ENCODE measurements at places on chromosomes 2 and 18.

DNA sequence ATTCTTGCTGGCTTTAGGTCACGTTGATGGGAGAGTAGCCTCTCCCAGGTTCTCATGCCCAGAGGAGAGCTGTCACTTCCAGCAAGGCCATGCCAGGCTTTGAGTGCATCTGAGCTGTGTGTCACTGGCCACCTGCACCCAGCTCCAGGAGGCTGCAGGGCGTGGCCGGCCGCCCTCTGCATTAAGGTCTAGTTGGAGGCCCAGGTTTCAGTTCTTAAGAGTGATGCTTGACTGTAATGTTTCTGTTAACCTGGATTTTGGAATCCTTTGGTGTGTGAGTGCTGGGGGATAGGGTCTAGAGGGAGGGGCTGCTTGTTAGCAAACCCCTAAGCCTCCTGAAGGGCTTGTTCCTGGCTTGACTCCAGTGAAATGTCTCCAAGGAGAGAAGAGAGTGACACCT is 140.1 kb downstream of the ACOXL start:
- no peak for DNase-seq

GRCh38 chr2:211867845-211868451 is 670.7 kb downstream of the ERBB4 start:
- no peak for DNase-seq

DNA sequence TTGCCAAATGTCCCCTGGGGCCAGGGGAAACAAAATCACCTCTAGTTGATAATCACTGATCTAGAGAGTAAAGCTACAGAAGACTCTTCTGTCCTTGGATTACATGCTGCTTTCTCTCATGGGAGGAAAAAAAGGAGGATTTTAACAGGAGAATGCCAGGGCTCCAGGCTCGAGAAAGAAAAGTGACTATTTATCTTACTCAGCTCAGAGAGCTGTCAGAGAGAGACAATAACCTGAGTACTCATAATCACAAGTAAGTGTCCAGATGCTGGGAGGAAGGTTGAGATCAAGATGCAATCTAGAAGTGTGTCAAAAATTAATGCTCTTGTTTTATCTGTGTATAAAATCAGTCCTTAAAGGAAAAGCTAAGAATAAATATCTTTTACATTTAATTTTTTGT is 133.3 kb downstream of the PTRHD1 start:
- no peak for DNase-seq

GRCh38 chr2:43269074-43269572 is 42.7 kb upstream of the ZFP36L2 start:
- peak; percentile 96 for DNase-seq

GRCh38 chr2:148531669-148532428 is 112.7 kb upstream of the EPC2 start:
- DNase-seq: no peak

GRCh38 chr2:64937687-64938491 is 51.3 kb upstream of the SLC1A4 start:
- no peak for DNase-seq

GRCh38 chr2:69100220-69100723 is 87.3 kb downstream of the ANTXR1 start:
- no peak for DNase-seq

DNA sequence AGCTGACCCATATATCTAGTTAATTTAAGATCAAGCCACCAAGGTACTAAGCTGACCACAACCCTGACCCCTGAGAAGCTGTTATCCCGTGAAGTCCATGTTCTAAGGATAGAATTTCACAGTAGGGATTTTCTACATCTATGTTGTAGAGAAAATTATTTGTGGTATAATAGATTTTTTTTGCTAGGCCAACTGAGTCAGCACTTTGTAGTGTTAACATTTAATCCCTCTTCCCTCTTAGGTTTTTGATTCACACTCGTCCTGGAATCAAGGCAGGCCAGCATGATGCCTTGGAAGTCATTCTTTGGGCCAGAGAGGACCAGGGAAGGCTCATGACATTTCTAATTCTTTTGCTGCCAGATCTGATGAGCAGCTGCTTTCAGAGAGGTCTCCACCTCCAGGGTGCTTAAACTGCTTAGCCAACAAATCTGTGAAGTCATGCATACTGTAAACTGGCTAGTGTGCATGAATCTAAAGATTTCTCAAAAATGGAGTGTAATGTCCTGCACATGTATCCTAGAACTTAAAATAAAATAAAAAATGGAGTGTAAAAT is 102.5 kb downstream of the RBM43 start:
- no peak for DNase-seq

GRCh38 chr2:153136216-153136615 is 342.3 kb downstream of the RPRM start:
- DNase-seq: no peak

- no peak for DNase-seq
Observed at GRCh38 chr2:51013933-51014526, 17.9 kb downstream of the NRXN1 start.

DNA sequence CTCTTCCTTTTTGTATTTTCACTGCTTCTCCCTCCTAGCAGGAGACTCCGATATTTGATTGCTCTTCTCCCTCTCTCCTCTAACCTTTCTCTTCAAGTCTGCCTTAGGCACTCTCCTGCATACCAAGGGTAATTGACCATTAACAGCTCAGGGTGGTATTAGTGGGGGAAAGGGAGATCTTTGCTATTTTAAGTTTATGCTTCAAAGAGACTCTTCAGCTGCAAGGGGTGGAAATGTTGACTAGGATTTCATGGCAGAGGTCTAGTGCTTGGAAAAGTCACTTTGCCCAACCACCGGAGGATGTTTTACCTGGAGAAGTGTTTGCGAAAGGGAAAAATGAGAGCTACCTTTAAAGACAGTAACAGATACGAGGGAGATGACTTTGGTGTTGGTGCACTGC is 453.7 kb downstream of the SLC4A3 start:
- DNase-seq: no peak

DNA sequence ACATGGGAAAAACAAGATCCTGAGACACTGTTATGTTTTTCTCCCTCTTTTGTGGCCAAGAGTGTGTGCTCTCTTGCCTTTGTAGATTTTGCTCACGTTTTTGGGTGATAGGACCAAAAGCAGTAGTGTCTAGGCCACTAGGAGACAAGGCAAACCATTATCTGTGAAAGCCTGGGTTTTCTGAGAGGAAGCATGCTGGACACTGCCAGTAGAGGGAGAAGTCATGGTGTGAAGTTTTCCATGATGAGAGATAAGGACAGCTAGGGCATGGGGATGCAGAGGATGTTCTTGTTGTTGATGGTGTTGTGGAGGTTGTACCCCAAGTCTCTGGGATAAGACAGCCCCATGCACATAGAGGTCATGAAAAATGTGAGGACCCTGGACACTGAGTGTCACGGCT is 285.3 kb downstream of the SOX11 start:
- no peak for DNase-seq

GRCh38 chr2:122478117-122478516 is 722.7 kb downstream of the TSN start:
- no peak for DNase-seq

GRCh38 chr2:98505971-98506664 is 61.5 kb downstream of the INPP4A start:
- DNase-seq: no peak

DNA sequence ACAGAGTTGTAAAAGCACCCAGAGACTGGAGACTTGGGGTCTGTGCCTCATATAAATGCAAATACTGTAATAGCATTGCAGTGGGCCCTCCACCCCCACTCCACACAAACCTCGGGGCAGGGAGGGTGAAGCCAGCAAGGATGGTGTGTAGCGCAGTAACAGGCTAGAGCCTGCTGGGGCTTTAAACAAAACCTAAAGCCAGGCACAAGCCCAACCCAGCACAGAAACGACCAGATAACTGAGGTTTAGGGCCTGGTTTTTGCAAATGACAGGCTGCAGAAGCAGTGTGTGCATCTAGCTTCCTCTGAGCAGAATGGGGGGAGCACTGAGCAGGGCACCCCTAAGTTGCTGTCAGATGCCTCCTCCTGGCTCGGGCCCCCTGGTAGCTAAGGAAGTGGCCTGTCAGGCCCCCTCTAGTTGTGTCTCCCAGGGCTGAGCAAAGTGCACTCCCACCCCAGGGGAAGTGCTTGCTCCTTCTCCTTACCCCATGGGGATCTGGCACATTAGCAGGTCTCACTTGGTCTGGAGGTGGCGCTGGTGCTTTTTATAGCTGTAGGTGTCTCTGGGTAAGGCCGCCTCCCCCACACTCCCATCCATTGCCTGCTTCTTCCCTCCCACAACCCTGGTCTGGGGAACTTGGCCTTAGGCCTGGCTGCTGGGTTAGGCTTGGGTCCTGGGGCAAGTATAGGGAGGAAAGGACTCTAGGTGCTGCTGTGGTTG is 135.1 kb downstream of the CELF4 start:
- no peak for DNase-seq

- DNase-seq: no peak
Observed at GRCh38 chr18:57780706-57781347, 22.3 kb downstream of the ATP8B1 start.

DNA sequence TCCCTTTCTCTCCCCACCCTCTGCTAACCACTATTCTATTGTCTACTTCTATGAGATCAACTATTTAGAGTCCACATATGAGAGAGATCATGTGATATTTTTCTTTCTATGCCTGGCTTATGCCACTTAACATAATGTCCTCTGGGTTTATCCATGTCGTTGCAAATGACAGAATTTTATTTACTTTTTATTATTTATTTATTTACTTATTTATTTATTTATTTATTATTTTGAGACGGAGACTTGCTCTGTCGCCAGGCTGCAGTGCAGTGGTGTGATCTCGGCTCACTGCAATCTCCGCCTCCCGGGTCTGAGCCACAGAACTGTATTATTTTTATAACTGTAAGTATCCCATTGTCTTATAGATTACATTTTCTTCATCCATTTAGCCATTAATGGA is 443.4 kb upstream of the CDH19 start:
- no peak for DNase-seq

DNA sequence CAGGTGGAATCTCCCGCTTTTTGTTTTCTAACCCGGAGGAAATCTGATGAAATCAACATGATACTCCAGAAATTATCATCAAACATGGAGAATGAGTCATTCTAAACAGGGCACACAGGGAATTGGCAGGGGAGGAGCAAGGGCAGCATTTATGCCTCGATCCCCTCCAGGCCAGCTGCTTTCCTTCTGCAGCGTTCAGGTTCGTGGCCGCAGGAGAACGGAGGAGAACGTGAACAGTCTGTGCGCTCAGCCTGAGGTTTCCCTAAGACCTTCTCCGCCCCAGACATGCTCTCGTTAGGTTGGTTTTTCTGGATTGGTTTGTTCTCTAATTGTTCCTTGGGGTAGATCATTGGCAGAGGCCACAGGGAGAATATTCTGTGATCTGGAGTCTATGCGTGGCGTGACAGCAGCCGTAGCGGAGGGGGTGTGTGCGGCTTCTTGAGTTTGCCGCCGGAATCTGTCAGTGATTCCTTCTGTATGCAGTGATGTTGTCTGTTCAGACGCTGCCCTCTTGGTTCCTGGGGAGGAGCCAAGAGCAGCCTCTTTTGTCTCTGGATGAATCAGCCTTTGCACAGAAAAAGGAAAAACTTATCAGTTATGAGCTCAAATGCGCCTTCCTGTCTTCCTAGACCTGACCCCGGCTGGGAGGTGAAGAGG is 75.9 kb downstream of the SH3BP4 start:
- DNase-seq: no peak

DNA sequence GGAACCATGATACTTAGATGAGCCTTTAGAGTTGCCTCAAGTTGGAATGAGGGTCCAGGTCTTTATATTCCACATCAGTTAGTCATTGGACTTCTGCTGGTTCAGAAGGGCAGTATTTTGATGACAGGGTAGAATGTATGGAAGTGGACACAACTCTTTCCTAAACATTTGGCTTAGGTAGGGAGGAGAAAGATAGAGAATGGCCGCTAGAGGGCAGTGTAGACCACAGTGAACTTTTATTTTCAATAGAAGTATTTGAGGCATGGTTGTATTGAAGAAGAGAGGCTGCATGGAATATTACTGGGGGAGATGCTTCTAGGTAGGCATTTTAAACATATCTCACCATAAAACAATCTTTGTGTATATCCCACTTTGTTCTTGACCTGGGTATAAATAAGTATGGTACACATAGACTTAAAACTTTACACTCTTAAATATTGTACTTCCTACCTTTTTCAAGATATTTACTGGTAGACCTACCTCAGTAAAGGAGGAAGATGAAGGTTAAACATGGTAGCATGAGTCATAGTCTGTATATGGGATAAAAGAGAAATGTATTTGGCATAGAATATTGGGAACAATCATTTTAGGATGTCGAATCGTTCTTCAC is 497.6 kb upstream of the FAM98A start:
- peak; percentile 20 for DNase-seq

DNA sequence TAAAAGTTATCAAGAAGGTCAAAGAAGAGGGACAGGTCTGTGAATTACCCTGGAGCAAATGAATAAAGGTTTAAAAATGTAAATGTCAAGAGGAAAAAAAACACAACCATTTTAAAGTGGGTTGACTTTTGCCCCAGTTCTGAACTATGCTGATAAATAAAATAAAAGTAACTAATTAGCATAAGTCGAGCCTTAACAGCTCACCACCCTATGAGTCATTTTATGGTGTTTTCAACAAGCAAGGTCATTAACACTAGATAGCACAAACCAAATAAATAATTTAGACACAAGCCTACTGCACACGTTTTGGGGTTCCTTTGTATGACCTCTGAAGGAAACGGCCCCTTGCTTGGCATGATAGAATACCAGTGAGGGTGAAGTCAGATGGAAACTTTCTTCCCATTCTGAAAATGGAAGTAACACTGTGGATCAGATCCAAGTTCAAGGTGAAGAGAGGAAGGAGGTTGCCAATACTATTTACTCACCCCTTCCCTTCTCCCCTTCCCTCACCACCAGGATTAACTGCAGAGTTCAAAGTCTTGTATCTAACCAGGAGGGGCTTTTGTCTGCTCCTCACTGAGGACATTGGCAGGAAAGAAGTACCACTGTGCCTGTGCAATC is 380.0 kb upstream of the ACVR2A start:
- no peak for DNase-seq
